ENCODE measurements at places on chromosomes 13 and 19.

- no peak for DNase-seq
Measured at GRCh38 chr13:36848199-36848982, 29.4 kb downstream of the RFXAP start.

GRCh38 chr19:48999481-49000325 is 6.0 kb downstream of the RUVBL2 start:
- DNase-seq, result peak; percentile 55

DNA sequence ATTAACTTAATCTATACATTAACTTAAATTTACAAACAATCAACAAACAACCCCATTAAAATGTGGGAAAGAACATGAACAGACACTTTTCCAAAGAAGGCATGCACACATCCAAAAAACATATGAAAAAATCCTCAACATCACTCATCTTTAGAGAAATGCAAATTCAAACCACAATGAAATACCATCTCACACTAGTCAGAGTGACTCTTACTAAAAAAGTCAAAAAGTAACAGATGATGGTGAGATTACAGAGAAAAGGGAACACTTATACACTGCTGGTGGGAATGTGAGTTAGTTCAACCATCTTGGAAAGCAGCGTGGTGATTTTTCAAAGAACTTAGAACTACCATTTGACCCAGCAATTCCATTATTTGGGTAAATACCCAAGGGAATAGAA is 759.2 kb upstream of the SLITRK1 start:
- DNase-seq, result no peak

DNA sequence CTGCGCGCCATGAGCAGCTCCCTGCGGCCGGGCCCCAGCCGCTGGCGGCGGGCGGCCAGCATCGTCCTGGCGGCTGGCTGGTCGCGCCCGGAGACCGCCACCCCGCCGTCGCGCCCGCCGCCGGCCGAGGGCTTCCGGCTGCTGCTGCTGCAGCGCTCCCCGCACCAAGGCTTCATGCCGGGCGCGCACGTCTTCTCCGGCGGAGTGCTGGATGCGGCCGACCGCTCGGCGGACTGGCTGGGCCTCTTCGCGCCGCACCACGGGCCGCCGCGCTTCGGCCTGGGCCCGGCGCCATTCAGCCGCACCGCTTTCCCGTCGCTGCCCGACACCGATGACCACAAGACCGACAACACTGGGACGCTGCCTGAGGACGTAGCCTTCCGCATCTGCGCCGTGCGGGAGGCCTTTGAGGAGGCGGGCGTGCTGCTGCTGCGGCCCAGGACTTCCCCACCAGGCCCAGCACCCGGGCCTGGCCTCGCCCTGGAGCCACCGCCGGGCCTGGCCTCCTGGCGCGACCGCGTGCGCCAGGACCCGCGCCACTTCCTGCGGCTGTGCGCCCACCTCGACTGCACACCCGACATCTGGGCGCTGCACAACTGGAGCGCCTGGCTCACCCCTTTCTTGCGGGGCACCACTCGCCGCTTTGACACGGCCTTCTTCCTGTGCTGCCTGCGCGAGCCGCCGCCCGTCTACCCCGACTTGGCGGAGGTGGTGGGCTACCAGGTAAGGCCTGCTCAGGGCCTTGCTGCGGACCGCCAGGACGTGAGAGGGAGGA is 518 bp downstream of the NUDT19 start:
- DNase-seq, result peak; percentile 81

DNA sequence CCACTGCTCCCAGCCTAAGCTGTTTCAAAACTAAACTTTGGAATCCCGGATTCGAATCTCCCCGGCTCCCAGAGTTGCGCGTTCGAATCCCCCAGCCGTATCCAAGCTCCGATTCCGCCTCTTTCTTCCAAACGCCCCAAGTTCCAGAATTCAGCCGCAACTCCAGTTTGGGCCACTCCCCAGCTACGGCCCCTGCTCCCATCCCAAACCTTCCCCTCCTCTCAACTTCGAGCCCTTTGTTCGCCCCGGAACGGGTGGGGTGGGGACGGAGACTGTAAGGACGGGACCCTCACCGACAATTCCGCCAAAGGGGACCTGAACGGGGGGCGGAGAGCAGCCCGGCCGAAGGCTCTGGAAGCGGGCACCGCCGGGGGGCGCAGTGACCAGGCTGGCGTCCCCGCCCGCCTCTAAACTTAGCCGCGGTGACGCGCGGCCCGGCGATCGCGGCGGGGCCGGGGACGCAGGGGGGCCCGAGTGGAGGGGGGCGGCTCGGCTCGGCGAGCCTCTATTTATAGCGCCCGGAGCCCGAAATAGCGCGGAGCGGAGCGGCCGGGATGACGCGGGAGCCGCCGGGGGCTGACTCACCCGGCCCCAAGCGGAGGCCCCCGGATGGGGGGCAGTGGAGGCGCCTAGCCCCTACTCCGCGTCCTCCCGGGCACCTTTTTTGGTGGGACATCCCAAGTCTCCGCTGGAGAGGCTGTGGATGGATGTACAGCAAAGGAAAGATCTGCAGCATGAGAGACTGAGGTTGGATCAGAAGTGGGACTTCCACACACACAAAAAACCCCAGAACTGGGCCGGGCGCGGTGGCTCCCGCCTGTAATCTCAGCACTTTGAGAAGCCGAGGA is 4.9 kb upstream of the ERCC1 start:
- no peak for DNase-seq

DNA sequence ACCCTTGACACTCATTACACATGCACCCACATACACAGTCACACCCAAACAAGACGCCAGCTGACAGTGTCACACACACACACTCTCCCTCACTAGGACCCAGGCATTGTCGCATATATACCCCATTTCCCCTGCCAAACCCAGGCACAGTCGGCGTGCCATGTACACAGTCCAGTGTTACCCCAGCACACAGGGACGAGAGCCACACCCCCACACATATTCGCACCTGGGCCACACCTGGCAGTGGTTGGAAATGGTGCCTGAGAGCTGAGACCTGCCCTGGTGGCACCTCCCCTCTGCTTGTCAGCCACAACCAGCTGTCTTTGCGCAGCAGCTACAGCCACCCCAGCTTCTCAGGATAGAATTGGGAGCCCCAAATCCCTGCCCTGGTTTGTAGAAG is 9.0 kb downstream of the NFIX start:
- no peak for DNase-seq

- DNase-seq, result no peak
Measured at GRCh38 chr19:27975419-27976005, 1237.4 kb downstream of the UQCRFS1 start.

DNA sequence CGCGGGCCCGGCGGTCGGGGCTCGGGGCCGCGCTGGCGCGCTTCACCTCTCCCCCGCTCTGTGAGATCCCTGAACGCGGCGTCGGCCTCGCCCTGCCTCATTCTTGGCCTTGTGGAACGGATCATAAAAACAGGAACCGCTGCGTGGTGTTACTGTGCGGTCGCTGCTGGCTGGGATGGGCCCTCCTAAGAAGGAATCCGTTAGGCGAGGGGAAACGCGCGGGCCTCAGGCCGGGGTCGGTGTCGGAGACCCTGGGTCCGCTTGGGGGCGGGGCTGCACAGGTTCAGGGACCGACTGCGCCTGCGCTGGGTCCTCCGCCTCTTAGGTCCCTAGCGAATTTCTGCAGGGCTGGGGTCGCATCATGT is 381 bp downstream of the CKAP2 start:
- peak; percentile 70 for DNase-seq

- no peak for DNase-seq
Measured at GRCh38 chr13:30053939-30054338, 203.5 kb upstream of the UBL3 start.

GRCh38 chr19:6530386-6531162 is at the start of gene TNFSF9:
Gene TNFSF9, plus strand, starts transcription at chr19:6531026. Its CDS starts 11 bp downstream, at chr19:6531037.
- DNase-seq, result peak; percentile 95

- no peak for DNase-seq
Measured at GRCh38 chr13:60148918-60149317, 14.8 kb downstream of the DIAPH3 start.

- DNase-seq, result no peak
Measured at GRCh38 chr13:98940325-98941001, 37.4 kb downstream of the DOCK9 start.

DNA sequence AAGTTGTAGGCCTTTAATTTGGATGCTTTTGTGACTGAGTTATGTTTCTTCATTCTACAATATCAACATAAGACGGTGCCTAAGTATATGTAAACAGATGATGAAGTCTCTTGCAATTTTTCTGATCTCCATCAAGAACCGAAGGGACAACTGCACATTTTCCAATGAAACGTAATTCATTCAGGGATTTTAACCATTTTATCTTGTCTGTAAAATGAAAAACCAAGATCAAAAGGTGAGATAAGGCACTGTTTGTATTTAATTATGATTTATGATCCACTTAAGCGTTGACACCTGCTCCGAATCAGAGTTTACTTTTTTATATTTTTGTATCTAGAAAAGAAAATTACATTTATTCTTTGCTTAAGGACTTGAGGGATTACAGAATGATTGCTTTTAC is 556.8 kb upstream of the ARGLU1 start:
- DNase-seq, result no peak

GRCh38 chr19:33868076-33868735 is 71.5 kb downstream of the KCTD15 start:
- DNase-seq, result no peak

DNA sequence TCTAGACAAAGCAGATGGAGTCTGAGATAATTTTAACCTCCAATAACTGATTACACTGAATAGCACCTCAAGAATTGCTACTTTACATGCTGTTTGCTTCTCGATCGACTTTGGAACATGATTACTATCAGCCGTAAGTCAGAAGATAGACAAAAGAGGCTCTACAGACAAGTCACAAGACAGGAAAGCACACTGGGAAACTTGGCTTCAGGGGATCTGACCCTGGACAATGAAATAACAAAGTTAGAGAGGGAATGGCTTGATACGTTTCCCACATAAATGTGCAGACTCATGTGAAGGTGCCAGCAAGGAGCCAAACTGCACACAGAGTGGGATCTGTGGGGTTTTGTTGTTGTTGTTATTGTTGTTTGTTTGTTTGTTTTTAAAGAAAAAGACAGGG is 28.5 kb downstream of the DCLK1 start:
- no peak for DNase-seq

- no peak for DNase-seq
Measured at GRCh38 chr19:17103177-17103576, 27.6 kb downstream of the MYO9B start.

GRCh38 chr19:7856679-7857663 is 17.2 kb downstream of the PRR36 start:
- no peak for DNase-seq

All from Ammon's horn (tissue), 1 donor.